Activated naive CD4-positive, alpha-beta T cell treated with anti-CD3 and anti-CD28 coated beads, Interleukin-2, amount 10 ng/mL, durations not matched to agents 5 hours and 36 hours (primary cell): ENCODE measurements at places on chromosomes 11 and 22. TPM values are rescaled to one million over a fixed set of nuclear protein-coding genes. Genes with fewer than 3 reads are reported as not detected.

SLC37A2 gene
- total RNA-seq: 0.50 TPM

KCNJ4 gene
- not detected for total RNA-seq

OR52H1 gene
- not detected for total RNA-seq

APOL4 gene
- 0.87 TPM for total RNA-seq

SLC36A4 gene
- 12.3 TPM for total RNA-seq

CYB5R2 gene
- 0.84 TPM for total RNA-seq
